ENCODE measurements at places on chromosomes 16 and 17. TPM values are rescaled to one million over a fixed set of nuclear protein-coding genes. Genes with fewer than 3 reads are reported as not detected.

OTOP3 gene
- not detected for total RNA-seq

LHX1 gene
- total RNA-seq: not detected

RPAIN gene
- 32.1 TPM for total RNA-seq

ABCC6 gene
- 6.9 TPM for total RNA-seq

C16orf86 gene
- total RNA-seq: 2.9 TPM

TMEM92 gene
- not detected for total RNA-seq

AANAT gene
- total RNA-seq: not detected

CDH15 gene
- not detected for total RNA-seq

MYH13 gene
- total RNA-seq: not detected

IGF2BP1 gene
- not detected for total RNA-seq

ZNF423 gene
- total RNA-seq: 13.5 TPM

DNA sequence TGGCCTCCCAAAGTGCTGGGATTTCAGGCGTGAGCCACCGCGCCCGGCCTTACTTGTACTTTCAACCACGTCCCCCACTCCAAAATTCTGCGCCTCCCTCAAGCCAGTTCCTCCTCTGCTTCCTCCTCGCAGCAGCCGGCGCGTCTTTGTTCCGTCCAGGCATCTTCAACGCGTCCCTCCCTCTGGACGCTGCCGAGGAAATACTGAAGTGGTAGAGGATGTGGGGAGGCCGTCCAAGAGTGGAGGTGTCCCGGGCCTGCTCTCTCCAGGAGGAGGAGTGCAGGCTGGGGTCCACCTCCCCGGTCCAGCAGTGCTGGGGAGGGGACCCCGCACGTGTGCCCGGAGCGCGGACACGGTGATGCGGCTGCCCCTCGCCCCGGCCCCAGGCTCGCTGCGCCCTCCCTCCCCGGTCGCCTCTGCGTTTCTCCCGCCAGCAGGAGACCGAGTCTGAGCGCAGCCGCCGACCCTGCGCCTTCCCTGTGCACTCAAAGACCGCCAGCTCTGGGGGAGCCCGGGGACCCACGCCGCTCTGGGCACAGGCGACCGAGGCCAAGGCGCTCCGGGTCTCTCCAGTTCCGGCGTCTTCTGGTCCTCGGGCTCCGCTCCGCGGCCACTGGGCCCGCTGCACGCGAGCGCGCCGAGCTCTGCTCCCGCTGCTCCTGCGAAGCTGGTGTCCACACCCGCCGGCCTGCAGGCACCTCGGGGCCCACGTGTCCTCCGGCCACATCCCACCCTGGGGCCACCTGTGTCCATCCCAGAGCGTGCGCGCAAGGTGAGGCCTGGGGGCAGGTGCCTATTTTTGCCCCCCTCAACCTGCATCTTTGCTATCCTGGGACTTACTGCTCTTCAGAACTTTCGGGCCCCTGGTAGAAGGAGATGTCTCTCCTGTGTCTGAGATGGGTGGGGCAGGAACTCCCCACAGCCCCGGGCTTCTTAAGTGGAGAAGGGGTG, 31.7 kb downstream of the OSBPL7 start:
- DNase-seq: peak; percentile 89

GRCh38 chr16:11004351-11004750, 60.0 kb downstream of the CLEC16A start:
- DNase-seq: peak; percentile 53

GRCh38 chr16:79980650-79981521, 380.3 kb upstream of the MAF start:
- DNase-seq: no peak

DNA sequence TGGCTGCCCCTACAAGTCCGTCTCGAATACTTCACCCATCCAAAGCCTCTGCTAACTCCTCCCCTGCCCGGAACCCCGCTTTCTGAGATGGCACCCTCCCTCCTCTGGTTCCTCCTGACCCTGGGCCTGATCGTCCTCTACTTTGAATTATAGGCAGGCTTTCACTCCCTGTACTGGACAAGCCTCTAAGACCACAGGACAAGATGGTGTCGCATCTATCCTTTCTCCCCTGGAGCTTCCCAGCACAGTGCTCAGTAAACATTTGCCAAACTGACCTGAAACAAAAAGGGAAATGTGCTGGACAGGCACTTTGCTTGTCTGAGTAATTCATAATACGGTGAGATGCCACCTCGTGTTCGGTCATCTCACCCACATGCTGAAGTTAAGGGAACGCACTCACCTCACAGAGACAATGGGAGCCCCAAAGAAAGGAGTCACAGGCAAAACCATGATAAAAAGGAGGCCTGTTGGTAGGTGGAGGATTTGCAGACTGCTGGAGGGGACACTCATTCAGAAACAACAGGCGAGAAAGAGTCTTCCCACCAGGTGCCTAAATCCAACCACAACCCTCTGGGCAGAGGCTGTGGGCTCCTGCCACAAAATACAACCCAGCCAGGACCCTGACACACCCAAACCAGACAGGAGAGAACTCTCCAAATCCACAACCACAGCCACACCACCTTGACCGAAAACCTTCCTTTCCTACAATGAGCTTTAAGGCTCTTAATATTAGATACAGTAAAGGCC, 28.2 kb downstream of the SNN start:
- no peak for DNase-seq

GRCh38 chr17:71500761-71501555, 619.9 kb upstream of the SOX9 start:
- DNase-seq: no peak

- DNase-seq: no peak
These were observed 11.5 kb upstream of the CNGB1 start for GRCh38 chr16:57982385-57982784.

DNA sequence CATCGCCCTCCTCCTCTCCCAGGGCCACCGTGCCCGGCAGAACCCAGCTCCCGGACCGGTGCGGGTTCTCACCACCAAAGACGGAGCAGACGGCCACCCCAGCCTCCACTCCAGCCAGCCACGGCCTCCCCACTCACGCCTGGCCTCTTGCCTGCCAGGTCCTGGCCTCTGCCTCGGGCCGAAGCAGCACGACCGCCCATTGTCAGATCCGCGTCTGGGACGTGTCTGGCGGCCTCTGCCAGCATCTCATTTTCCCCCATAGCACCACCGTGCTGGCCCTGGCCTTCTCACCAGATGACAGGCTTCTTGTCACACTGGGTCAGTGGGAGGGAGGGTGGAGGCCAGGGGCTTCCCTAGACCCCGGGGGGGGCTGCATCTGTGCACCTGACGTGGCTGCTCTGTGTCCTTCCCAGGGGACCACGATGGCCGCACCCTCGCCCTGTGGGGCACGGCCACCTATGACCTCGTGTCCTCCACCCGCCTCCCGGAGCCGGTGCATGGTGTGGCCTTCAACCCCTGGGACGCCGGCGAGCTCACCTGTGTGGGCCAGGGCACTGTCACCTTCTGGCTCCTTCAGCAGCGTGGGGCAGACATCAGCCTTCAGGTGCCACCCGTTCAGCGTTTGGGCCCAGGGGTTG, 6.6 kb upstream of the RHOT2 start:
- DNase-seq: no peak

DNA sequence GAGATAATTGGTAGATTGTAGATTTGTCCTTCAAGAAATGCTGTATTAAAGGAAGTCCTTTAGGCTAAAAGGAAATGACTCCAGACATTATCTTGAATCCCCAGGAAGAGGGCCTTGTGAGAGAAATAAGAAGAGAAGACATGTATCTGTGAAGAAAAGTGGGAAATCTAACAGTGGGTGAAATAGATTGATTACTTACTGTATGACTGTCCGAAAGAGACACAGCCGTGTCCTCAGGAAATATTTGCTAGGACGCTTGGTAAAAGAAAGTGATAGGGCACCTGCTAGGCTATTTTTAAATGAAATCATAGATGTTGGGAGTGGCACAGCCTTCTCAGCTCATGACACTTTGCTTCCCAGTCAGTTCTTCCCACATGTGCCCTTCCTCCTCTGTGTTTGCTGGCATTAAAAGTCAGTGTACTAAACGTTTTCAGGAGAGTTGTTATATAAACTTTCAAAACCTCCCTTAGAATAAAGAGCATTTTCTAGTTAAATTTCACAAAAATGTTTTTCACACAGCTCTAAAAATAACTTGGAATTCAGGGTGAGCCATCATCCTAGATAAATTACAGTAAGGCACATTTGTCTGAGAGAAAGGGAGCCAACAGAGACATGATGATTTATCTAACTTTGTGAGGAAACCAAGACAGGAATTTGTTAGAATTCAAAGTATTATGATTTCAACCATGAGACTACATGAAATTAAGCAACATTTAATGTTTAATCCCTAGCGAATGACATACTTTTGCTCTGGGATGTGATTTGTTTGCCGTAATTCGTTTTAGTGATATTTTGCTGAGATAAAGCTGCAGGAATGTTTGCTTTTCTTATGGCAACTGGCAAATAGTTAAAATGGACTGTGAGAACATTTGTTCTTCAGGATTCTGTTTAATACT, 35.0 kb downstream of the DHRS7B start:
- DNase-seq: no peak

DNA sequence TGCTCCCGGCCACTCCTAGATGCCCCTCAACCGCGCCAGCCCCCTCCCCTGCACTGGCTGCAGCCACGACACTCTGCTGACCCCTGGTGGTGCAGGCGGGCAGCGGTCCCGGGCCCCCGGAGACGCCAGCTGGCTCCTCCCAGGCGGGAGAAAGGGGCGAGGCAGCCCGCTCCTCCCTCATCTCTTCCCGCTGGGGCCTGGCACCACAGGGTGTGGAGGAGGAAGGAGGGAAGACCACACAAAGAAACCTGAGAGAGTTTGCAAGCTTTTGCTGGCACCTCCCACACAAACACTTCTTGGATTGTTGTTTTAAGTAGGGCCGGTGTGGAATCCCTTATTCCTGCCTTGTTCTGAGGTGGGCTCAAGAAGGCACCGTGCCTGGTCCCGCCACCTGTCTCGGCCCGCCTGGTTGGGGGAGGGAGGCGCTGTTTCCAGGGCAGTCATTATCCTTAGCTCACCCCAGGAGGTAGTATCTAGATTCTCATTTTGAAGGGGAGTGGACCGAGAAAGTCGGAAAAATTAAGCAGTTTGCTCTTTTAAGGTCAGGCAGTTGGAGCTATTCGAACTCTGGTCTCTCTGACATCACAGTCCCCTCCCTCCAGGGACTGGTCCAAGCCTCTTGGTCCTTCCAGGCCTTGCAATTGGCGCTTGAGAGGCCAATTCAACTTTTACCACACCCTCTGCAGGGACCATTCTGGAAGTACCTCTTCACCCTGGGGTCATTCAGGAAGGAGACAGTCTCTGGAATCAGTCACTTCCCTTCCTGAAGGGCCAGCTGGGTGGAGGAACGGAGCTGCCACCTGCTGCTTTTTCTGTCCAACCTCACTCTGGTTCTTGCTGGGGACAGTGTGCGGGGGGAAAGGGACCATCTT, 959 bp upstream of the ANKRD13B start:
- DNase-seq: peak; percentile 95

DNA sequence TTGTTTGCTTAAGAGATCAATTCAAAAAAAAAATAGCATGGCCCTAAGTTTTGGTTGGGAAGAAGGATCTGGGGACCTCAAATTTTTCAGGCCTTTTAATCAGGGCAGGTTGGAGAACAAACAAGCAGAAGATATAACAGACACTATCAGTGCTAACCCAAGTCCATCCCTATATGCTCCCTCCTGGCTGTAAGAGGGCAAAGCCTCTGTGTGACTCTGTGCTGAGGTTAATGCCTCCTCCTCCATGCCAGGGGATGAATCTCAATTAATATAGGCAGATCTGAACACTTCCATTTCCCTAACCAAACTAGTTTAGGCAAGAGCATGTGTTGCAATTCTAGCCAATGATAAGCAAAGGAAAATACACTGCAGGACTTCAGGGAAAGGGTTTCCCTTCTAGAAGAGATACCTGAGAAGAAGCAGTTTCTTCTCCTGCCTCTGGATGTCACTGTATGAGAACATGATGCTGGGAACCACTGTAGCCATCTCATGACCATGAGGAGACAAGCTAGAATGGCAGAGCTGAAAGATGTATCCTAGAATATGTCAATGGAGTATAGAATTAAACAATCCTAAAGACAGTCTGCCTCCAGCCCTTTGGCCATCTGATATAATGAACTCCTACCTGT, 76.0 kb downstream of the CHD9NB start:
- DNase-seq: no peak

- no peak for DNase-seq
These were observed 636 bp upstream of the ERN1 start for GRCh38 chr17:64130559-64131001.

DNA sequence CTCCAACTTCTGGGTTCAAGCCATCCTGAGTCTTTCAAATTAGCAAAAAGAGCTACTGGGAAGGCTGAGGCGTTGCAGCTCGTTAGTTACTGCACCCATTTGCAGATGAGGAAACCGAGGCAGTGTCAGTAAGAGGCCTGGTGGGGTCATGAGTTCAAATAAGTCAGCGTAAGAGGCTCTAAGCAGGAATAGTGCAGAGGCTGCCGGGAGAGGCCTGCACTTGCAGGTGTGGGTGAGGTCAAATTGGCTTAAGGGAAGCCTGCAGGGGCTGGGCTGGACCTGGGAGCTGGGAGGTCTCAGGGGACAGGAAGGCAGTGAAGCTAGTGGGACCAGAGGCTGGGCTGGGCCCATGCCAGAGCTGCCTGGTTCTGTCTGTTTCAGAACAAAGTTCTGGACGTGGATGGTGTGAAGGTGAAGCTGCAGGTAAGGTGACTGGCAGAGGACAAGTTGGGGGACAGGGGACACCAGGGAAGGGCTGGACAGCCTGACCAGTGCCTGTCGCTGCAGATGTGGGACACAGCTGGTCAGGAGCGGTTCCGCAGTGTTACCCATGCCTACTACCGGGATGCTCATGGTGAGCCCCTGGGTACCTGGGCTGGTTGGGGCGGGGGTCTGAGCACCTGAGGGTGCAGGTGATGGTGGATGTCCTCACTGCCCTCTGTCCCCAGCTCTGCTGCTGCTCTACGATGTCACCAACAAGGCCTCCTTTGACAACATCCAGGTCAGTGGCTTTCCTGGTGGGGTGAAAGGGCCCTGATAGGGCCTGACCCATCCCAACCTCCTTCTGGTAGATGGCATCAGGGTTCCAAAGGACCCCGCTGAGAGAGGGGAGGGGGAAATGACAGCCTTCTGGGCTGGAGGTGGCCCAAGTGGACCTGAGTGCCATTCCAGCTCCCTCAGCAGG, 3.0 kb downstream of the RAB26 start:
- DNase-seq: no peak

DNA sequence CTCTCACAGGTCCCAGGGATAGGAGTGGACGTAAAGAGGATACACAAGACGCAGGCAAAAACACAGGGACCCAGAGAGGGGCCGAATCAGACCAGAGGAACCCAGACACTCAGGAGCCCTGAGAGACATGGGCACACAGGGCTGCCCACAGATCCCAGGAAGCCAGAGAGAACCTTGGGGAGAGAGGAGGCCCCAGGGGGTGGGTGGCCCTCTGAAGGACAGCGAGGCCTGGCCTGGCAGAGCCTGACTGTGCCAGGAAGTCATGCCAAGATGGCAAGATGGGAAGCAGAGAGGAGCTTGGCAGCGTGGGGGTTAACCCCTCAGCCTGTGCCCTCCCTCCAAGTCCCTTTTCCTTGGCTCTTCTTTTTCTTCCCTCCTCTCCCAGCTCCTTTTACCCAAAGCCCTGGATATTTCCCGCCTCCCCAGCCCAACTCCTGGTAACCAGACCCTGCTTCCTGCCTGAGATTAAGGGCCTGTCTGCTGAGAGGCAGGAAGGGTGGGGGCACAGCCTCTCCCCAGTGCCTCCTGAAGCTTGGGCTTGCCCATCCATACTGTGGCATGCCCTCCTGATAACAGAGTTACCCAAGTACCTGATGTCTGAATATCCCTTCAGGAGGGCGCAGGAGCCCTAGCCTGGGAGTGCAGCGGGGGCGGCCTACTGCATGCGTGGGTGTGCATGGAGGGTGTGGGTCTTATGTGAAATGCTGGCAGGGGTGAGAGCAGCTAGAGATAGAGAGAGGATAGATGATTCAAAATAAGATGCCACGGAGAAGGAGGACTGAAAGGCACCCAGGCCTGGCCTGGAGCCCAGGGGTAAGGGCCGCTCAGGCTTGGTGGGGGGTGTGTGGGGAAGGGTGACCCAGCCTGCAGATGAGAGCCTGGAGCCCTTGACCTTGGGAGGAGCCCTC, 6.0 kb upstream of the TBX21 start:
- DNase-seq: no peak

Measured in mesenteric fat pad (tissue), 1 donor.